ENCODE measurements at places on chromosomes 6 and 20.

DNA sequence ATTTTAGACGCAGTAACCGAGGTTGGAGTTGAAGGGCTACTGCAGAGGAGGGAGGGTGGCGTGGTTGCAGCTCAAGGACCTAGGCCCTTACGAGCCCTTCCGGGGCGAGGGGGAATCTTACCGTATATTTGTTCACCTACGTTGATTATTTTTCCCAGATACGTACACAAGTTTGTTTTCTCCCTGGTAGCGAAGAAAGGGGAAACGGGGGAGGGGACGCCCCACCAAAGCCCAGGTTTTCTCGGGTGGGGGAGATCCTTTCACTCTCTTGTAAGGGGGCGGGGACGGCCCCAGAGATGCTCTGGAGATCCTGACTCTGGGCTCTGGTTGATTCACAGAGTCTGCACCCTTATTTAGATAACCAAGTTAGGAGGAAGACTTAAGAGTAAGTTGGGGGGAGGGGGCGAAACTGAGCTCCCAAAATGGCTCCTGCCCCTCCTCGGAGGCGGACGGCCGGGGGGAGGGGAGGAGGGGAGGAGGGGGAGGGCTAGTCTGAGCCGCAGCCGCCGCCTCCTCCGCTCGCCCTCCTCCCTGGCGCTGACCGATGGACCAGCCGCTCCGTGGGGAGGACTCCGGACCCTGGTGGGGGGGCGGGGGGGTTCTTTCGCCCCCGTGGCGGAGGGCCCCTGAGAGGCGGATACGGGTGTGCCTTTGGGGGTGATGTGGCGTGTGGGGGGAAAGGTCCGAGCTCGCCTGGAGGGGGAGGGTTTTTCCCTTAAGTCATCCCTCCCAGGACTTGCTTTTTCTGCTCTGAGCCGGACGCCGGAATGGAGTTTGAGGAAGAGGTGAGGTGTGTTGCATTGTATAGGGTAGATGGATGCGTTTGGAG lies 2.2 kb downstream of the BRD2 start:
- no peak for DNase-seq

DNA sequence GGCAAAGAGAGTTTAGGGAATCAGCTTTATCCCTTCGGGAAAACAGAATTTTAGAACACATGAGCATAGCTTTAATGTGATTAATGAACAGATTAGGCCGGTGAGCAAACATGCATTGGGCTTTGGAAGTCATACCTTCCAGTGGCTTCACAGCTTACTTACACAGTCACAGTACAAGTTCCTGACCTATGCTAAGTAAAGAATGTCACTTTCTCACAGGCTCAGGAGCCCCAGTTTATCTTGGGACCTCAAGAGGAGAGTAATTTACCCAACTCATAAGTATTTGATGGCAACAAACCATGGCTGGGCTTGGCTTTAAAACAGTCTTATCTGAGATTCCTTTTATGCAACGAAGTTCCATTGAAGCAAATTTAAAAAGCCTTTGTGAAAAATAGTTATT lies 195.9 kb downstream of the AKAP7 start:
- DNase-seq, result peak; percentile 59

- DNase-seq, result no peak
These were observed 82.3 kb downstream of the GMPR start for GRCh38 chr6:16320533-16321340.

GRCh38 chr6:11600251-11600650 lies 62.7 kb downstream of the TMEM170B start:
- no peak for DNase-seq

DNA sequence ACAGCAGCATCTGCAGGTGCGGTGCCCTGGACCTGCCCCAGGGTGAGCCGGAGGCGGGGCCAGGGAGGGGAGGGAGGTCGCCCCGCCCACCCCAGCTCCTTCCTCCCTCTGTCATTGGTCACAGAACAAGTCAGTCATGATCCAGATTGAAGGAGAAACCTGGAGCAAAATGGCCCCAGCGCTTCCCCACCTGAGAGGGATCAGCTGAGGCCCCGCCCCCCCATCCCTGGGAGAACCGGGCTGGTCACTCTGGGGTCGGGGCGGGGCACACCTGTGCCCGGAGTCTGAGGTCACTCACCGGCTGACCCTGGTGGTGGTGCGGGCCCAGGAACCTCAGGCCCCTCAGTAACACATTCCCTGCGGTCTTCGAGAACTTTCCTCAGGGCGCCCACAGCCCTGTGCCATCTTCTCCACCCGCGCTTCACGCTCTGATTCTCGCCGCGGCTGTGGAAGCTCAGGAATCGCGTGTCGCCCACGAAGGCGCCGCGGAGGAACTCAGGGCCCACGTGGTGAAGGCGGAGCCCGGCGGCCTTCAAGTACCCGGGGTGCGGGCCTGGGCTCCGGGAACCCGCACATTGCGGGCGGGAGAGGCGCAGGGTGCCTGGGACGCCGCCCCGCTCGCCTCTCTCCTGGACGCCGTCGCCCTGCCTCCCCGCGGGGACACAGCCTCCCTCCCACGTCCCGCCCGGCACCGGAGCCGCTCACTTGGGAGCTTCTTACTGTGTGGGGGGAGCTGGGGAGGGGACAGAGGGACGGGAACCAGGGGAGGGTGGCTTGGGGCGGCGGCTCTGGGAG lies 36.4 kb upstream of the HLA-C start:
- DNase-seq, result no peak

GRCh38 chr6:122322824-122323223 lies 76.6 kb upstream of the HSF2 start:
- no peak for DNase-seq

DNA sequence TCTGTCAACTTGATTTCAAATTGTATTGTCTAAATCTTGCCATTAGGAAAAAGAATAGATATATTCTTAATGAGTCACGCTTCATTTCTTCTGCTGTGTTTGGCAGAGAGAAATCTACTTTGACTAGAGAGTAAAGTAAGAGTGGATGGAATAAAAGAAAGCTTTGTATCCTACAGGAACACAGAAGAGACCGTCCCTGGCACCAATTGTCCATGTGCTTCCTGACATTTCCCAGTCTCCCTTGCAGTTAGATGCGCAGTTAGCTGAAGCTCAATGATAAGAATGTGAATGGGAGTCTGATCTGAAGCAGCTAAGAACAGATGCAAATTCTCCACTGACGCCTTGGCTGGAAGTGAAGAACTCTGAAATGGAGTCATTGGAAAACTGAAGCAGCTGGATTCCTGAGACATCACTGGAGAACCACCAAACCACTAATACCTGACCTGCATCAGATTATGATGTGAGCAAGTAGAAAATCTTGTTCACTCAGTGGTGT lies 528.2 kb upstream of the MARCKS start:
- no peak for DNase-seq

- no peak for DNase-seq
These were observed 1.4 kb downstream of the NRN1 start for GRCh38 chr6:6005051-6006005.

GRCh38 chr6:76441875-76442274 lies 369.4 kb upstream of the IMPG1 start:
- DNase-seq, result no peak

DNA sequence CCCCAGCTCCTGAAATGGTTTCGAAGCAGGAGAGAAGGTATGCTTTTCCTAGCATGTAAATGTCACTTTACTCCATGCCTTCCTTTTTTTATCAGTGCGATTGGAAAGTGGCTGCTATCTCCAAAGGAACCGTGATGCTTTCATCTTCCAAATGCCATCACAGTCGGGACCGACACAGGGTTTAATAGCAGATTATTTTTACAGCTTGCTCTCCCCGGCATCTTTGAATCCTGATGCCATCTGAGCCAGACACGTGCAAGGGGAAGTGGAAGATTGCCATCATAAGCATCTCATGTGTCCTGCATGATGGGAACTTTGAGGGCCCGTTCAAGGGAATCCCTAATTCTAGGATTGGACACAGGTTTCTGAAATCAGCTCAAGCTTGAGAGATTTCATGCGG lies 253.4 kb upstream of the KCNG1 start:
- no peak for DNase-seq

- peak; percentile 21 for DNase-seq
These were observed 280.3 kb upstream of the SYNCRIP start for GRCh38 chr6:85923013-85923430.

DNA sequence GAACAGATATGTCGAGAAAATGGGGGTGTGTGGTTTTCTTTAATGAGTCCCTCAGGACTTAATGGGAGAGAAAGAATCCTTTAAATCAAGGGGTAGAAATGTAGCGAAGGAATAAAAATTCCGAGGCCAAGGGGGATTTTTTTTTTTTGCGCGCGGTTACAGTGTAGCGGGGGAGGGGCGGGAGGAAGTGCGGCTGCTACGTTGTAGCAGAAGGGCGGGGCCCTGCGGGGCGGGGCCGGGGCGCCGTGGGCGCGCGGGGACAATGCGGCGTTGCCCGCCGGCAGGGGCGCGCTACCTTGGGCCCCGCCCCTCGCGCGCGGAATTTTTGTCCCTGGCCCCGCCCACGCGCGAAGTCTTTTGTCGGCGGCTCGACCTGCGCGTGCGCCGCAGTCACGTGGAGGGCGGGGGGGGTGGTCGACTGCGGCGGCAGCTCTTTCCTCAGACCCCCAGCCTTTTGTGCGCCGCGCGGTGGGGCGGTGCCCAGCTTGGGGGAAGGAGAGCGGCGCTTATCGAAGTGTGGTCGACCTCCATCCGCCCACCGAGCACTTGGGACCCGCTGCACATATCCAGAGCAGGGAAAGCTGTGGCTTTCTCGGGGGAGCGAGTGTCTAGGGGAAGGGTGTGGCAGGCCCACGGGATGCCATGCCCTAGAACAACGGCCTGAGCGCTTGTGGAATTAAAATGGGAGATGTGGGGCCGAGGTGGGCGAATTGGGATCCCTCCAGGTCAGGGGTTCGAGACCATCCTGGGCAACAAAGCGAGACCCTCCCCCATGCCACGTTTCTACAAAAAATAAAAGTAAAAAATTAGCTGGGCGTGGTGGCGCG lies 1.3 kb downstream of the TUBB start:
- DNase-seq, result no peak

- DNase-seq, result no peak
These were observed 60.6 kb downstream of the TXLNB start for GRCh38 chr6:139231206-139231605.

DNA sequence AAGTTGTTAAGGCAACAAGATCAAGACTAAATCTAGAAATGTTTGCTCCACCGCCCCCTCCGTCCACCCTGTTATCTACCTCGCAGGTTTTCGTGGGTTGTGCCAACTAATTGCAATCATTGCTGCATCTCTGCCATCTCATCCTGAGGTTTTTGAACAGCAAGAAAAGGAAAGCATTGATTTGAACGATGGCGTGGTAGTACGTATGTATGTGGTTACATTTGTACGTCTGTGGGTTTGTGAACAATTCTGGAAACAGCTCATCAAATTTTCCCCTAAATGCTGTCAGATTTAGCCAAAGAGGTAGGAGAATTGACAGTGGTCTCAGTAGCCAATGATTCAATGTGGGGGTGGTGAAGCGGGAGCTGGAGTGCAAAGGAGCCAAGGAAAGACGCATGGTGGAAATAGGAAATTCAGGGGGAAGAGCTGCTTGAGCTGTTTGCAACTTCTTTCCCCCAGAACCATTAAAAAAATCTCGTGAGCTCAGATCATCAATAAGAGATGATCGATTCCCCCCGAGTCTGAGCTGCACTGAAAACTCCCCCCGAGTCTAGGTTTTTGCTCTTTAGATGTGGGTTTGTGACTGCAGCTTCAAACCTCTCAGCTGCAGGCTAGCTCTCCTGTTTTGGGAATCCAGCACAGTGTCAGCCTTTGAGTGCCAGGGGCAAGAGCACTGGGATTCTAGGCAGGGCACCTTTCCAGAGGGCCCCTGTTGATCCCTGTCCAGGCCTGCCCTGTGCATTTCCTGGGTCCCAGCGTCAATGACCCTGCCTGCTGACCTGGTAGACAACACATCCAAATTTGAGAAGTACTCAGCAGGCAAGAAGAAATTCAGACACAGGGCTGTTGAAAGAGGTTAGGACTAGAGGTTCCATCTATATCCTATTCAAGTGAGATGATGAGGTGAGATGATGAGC lies 72.6 kb upstream of the LY86 start:
- DNase-seq, result no peak

GRCh38 chr6:2877057-2877882 lies 25.8 kb downstream of the SERPINB9 start:
- DNase-seq, result peak; percentile 94

DNA sequence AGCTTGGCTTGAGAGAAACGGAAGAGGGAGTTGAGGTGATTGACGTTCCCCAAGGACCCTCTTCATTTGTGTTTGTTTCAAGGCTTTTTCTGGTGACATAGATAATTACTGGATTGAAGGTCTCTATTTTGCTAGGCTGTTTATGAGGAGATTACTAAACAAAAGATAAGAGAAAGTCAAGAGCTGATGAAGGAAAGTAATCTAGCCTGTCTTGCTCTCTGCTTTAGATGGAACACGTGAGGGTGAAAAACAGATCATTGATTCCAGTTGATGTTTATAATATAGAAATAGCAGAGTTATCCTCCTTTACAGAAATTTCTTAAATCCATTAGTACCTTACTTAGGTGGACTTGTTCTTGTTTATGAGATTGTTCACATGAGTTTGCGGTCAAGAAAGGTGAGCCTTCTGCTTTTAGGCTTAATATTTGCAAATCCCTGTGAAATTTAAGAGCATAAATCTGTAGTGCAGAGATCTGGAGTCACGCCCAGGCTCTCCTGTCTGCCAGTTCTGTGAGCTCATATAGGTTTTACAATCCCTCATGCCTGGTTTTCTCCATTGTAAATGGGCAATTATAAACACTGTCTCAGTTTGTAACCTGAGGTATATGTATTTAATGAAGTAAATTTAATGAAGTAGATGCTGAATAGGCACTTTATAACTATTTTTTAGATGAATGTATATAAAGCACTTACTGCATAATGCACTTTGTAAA lies 272.8 kb downstream of the NKAIN2 start:
- peak; percentile 61 for DNase-seq

- no peak for DNase-seq
These were observed 114.2 kb upstream of the PHACTR1 start for GRCh38 chr6:12602342-12602741.

DNA sequence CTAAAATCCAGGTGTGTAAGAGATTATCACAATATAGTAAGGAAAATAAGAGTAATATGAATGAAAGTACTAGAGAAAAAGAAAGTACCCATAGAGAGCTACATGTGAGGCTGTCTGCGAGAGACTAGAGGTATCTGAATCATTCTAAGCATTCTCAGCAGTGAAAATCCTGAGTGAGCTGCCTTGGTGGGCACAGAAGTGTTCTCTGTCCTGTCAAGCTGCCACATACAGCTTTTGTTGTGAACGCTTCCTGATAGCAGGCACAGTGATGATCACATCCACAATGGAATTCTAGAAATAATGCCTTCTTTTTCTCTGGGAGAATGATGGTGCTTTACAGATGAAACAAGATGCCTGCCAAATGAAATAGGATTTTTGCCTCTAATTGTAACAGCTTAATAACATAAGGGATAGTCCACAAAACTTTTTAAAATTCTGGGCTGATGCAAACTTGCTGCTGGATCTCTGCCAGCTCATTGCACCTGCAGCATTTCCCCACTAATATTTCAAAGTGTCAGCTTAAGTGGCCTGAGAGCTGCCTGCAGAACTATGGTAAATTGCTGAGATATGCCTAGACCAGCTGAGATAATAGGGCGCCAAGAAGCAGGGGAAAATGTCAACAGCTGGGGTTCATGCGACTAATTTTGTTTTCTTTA lies 620.5 kb downstream of the DOK5 start:
- DNase-seq, result no peak

GRCh38 chr6:138815797-138816528 lies 20.1 kb downstream of the ECT2L start:
- DNase-seq, result no peak
